ENCODE measurements at places on chromosomes 1 and 21.

DNA sequence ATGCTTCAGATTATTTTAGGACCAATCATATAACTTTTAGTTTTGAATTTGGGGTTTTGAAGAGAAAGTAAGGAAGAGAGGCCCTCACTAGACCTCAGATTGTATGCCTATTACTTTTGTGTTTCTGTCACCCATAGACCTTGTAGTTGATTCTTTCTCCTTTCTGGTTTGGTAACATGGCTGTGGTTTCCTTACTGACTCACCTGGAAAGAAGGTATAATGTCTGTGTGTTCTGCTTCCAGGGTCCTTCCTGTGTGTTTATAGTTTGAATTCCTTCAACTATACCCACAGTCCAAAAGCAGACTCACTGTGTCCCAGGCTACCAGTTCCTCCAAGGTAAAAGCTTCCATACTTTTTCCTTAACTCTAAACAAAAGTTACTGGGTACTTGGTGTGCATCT lies 8.1 kb downstream of the SLC44A3 start:
- DNase-seq: no peak

DNA sequence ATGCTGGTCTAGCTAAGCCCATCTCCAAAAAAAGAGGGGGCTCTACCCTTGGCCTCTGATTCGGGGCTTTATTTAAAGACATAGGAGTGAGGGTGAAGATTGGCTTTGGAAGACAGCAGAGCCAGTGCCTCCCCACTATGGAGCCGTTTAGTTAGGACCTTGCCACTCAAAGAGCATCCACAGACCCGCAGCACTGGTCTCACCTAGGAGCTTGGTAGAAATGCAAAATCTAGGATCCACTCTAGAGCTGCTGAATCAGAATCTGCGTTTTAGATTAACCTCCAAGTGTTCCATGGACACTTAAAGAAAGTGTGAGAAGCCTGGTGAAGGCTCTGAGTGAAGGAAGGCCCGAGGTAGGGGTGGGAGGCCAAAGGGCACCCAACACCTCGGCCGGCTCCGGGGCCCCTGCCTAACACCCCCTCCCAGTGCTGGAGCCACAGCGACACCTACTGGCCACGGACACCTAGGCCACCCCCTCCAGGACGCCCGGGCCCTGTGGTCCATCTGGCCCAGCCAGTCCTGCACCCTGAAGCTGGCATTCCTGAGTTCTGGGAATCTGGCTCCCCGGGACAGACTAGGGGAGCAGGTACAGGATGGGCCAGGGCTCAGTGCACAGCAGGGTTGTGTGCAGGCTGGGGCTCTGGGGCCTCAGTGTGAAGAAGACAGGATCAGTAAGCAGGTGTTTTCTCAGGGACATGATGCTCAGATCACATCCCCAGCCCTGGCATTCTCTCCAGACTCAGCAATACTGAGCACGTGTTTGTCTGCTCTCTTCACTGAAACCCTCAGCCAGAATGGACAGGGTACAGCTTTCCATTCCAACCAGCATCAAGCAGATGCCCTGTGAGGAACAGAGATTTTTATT lies 79.2 kb downstream of the TMEM53 start:
- peak; percentile 94 for DNase-seq

GRCh38 chr1:213899413-213899812 lies 88.4 kb upstream of the PROX1 start:
- no peak for DNase-seq

DNA sequence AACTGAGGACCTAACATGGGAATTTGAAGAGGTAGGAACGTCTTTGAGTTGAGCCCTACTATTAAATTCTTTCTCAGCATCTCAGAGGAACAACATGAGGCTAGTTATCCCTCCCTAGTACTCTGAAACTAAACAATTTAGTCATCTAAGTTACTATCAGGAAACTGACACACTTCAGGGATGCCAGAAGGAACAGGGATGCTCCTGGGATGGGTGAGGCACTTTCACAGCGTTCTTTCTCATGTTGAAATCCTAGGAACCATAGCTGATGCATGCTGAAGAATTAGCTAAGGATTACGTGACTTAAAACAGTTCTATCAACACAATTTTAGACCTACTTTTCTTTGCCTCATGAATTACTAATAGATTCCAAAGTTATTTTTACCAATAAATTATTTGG lies 1.8 kb upstream of the SPRR2G start:
- DNase-seq: no peak

GRCh38 chr1:205837382-205837970 lies 12.5 kb downstream of the PM20D1 start:
- no peak for DNase-seq

- DNase-seq: no peak
Observed at GRCh38 chr1:52662645-52663313, 29.8 kb downstream of the SHISAL2A start.

DNA sequence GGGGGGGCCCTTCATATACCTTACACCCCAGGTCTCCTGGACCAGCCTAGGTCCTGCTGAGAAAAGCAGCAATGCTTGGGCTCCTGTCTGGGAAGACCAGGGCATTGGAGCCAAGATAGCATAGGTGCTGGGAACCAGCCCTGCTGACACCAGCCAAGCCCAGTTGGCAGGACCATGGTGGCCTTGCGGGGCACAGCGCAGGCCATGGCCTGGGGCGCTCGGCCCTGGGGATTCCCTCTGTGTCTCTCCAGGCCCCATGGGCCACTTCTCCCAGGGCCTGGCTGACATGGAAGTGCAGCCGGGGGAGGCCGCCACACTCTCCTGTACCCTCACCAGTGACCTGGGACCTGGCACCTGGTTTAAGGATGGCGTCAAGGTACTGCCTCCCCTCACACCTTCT lies 23.3 kb downstream of the IGFN1 start:
- DNase-seq: no peak

GRCh38 chr1:246117066-246117791 lies 389.9 kb downstream of the SMYD3 start:
- DNase-seq: peak; percentile 52

DNA sequence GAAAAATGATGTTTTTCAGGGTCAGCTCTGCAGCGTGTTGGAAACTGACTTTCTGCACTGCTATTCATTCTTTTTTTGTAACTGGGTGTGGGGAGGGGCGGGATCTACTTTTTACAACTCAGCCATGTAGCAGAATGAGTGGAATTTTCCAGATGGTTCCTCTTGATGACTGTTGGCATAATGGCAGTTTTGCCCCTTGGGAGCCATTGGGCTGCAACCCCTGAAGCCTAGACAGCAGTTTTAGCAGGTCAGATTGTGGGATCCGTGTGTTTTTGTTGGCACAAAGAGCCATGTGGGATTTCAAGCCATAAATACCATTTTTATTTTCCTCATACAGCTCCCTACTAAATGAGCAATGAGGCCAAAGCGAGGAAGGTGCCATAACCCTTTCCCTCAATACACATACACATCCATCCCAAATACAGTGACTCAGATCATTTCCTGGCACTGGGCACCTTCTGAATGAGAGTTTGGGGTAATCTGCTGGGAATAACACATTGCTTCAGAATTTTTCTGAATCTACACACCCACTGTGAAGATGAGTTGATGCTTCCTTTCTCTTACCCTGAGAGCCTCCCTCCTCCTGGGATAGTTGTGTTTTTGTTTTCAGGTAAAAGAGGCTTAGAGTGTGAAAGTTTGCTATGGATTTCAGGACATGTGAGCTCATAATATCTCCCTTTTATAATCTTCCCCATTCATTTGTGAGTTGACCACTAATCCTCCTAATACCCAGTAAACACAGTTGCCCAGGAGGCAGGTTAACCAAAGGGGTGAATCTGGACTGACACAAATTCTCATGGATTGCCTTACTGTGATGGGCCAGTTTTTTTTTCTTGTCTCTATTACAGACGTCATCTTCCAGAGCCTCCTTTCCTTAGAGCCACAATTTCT lies 13.1 kb downstream of the S100A10 start:
- DNase-seq: no peak

DNA sequence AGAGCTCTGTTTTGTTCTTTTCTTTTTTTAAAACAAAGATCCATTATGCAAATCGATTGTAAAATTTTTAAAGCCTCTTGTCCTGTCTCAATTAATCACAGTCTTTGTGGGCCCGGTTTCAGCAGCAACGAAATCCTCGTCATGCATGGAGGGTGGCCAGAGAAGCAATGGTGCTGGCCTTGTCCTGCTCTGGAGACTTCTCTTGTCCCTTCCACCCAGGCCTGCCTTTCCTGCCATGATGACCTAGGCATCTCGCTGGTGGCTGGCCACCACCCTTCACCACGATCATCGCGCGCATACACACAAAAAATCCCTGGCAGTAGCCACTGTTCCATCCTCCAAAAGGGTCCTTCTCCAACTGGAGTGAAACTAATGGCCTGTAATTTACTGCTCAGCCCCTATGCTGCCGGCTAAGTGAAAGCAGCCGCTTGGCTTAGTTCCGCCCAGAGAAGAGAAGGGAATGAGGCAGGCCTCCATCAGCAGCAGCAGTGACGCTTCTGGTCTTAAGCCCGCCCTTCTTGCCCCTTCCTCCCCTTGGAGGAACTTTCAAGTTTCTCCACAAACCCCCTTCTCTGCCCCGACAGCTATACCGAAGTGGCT lies 309.5 kb downstream of the NPHP4 start:
- no peak for DNase-seq
